ENCODE measurements at places on chromosomes 12 and 14. TPM values are rescaled to one million over a fixed set of nuclear protein-coding genes. Genes with fewer than 3 reads are reported as not detected.

P2RX7 gene
- total RNA-seq, result 1.4 TPM

RHOJ gene
- total RNA-seq, result 2.5 TPM

DNA sequence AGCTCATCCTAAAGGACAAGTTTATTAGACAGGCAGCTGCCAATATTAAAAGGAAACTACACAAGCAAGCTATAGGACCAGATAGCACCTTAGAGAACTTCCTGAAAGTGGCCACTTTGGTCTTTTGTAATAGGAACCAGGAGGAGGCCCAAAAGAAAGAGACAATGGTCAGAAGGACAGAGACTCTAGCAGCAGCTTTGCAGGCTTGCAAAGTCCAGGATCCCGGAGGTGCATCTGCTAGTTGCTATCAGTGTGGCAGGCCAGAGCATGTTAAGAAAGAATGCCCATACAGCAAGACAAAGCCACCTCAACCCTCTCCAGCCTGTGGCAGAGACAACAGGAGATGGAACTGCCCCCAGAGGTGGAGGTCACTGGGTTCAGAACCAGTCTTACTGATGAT, 23.4 kb downstream of the APOBEC1 start:
- no peak for DNase-seq

DNA sequence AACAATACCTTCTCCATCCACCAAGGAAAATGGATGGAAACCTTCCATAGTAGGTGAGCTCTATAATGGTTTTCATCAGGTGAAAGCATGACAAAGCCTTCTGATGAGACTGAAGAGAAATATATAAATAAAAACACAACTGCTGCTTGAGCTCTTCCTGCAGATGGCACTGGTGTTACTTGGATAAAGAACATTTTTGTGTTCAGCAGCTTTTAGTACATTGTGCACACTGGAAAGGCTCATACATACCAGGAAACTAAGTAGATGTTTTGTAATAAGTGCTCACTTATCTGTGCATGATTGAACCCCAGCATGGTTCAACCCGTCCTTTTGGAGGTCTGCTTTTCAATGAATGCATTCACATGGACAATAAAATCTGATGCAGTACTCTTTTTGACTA, 357.3 kb upstream of the MIS18BP1 start:
- no peak for DNase-seq

GRCh38 chr14:100653409-100653808, 66.2 kb upstream of the BEGAIN start:
- no peak for DNase-seq

DNA sequence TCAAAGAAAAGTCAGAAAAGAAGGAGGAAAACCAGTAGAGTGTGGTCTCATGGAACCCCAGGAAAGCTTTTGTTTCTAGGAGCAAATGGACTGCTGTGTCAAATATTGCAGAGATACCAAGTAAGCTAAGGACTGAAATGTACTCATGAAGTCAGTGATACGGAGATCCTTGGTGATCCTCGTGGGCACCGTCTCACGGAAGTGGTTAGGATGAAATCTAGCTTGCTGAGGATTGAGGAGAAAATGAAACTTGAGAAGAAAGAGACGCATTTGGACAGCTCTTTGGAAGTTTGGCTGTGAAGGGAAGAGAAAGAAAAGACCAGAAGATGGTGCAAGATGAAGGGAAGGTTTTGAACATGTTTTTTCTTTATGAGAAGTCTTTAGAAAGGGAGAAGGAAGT, 104.0 kb upstream of the CCND2 start:
- DNase-seq, result no peak

GRCh38 chr12:112904571-112904970, 2.2 kb upstream of the OAS1 start:
- DNase-seq, result no peak

- no peak for DNase-seq
Measured at GRCh38 chr14:103569408-103569807, 6.6 kb downstream of the COA8 start.

- DNase-seq, result no peak
Measured at GRCh38 chr12:101501410-101501995, 26.4 kb downstream of the SPIC start.

DNA sequence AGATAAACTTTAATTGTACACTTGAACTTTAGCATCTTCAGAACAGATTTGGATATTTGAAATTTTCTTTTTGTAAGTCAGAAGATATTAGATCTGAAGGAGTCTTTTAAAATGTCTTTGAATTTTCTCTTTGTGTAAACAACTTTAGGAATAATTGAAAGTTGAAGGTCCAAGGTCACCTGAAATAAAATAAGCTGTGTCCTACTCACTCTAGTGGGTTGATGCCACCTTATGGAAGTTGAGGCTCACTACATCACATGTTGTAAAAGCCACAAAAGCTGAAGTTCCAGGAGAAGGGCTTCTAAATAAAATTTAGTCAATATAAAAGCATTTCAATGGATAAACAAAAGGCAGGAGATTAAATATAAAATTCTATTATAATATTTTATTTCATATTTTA, 122.0 kb upstream of the ATXN7L3B start:
- DNase-seq, result no peak

DNA sequence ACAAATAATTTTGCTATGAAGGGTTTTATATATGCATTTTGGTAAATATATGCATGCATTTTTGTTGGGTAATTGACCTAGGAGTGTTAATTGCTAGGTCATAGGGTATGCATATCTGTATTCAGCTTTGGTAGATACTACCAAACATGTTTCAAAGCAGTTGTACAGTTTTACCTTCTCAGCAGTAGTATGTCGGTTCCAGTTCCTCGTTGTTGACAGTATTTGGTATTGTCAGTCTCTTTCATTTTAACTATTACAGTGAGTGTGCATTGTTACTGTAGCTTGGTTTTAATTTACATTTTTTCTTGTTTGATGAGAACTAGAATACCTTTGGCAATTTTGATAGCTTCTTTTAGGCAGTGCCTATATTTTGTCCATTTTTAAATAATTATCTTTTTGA, 98.9 kb downstream of the ARID2 start:
- DNase-seq, result no peak

- DNase-seq, result no peak
Measured at GRCh38 chr12:65946821-65947220, 122.5 kb downstream of the HMGA2 start.

DNA sequence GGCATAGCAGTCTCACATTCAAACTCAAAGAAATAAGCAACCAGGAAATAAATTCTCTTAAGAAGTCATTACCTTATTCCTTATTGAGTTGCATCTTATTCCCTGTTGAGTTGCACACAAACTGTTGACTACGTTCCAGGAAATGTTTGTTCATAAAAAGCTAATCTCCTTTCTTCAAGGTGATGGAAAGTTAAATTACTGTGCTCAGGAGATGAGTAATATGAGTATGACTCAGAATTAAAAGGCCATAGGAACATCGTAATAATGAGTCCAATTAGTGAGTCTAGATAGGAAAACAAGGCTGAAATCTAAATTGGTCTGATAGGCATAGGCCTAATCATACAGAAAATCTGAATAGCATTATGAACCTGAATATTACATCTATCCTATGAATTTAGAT, 203.1 kb downstream of the SLC2A13 start:
- DNase-seq, result no peak

- DNase-seq, result no peak
Measured at GRCh38 chr12:94803939-94804338, 153.6 kb upstream of the TMCC3 start.
